OCI-M1 (cell line): ENCODE measurements at places on chromosomes 2 and 18.
A peak's percentile ranks its signal among the peaks of the same experiment; 100 is the strongest.

DNA sequence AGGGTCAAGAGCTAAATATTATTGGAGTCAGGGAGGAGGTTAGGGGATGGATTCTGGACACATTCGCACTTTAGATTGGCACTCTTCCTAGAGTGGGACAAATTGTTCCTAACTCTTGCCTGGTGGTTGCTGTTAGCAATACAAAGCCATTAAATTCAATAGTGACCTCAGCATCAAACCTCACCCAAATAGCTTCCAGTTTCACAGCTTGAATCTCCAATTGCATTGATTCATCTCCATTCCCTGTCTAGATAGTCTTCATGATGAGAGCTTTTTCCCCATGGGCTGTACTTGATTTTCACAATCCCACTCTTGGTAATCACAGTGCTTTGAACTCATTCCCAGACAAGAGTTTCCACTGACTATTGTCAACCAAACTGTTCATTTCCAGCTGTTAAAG is 585.9 kb upstream of the SYT4 start:
- no peak for DNase-seq

GRCh38 chr2:27904405-27904665 is 13.8 kb downstream of the BABAM2 start:
- no peak for DNase-seq

DNA sequence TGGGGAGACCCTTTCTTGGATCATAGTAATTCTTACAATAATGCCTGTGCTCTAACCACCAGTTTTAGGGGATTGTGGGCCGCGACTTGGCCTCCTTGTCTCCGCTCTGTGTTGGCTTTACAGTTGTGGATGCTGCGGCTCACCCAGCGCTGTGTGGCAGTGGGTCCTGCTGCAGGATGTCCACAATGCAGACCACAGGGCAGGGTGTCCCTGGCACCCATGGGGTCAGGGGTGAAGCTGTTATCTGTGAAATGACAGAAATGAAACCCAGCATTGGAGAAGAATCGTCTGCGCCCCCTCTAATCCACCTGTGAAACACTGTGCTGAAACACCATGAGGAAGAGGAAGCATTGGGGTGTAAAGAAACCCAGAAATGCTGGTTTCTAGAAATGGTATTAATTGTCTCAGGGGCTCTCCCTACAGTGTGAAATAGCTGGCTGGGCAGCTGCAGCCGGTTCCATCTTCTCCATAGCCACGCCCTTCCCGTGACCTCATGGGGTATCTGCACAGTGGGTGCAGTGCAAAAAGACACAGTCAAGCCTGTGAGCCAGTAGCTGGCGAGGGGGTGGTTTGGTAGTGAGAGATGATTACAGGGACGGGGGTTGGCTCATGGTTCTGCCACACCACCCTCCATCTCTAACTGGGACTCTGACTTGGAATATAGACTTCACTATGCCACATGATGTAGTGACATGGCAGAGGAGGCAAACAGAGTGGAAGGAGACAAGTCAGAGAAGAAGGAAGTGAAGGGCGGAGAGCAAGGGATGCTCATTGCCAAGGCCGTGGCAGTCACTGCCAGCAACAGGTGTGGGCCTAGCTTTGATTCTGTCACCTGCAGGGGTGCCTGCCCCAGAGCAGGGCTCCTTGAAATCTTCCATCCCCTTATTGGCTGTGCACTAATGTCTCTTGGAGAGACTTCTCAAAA is 16.2 kb downstream of the INPP4A start:
- no peak for DNase-seq

GRCh38 chr2:88737385-88737784 is 45.9 kb downstream of the RPIA start:
- DNase-seq: no peak

GRCh38 chr2:209451209-209451834 is 27.5 kb downstream of the MAP2 start:
- peak; percentile 29 for DNase-seq

- no peak for DNase-seq
Measured at GRCh38 chr18:68922392-68922791, 124.5 kb downstream of the CCDC102B start.

DNA sequence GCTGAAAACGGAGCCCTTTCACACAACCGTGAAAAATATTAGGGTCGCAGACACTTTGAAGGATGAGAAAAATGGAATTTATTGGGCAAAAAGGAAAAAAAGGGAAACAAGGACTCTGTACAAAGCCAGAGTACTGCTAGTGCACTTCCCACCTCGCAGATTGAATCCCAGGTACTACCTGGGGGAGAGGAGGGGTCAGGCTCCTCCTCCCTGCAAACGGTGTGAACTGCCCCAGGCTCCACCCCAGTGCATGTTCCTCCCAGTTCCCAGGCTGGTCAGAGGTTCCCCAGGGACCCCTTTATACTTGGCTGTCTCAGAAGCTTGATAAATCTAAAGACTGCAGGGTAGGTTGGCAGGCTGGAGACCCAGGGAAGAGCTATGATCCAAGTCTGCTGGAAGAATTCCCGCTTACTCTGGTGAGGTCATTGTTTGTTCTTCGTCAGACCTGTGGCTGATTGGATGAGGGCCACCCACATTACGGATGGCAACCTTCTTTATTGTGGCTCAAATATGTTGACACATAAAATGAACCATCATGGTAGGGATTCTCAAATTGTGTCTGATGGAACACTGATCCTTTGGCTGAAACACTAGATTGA is 290.4 kb upstream of the POU3F3 start:
- no peak for DNase-seq

GRCh38 chr2:590214-591175 is 86.7 kb downstream of the TMEM18 start:
- no peak for DNase-seq

GRCh38 chr2:164009756-164010337 is 274.0 kb upstream of the FIGN start:
- DNase-seq: no peak

DNA sequence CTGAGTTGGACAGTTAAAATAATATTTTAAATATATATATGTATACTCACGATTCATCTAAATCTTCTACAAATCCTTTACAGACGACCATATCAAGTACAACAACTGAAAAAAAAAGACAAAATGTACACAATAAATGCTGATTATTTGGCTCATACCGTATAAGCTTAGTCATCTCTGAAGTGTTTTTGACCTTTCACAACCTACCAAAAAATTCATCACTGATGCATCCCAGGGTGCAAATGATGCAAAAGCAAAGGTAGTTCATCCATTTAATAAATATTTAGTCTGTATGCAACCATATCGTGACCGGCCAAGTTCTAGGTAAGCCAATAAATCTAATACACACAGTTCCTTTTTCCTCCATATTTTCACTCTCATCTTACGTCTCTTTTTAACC is 1.1 kb downstream of the TMX3 start:
- DNase-seq: no peak

DNA sequence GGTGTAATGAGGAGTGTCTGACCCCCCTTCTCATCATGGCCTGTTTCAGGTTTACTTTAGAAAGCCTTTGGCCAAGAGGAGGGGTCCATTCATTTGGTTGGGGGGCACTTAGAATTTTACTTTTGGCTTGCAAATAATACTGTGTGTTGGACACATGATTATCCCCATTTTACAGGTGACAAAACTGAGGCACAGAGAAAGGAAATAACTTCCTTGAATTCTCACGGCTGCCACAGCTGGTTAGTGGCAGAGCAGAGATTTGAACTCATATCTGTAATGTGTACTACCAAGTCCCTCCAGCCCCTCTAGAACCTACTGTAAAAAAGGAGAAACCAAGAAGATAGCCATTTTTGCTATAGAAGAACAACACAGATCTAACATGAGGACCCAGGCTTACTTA is 124.8 kb upstream of the NDUFV2 start:
- DNase-seq: no peak

GRCh38 chr2:152606941-152607340 is 110.3 kb downstream of the PRPF40A start:
- DNase-seq: no peak

GRCh38 chr2:100818606-100819369 is 1.2 kb upstream of the NPAS2 start:
- no peak for DNase-seq

- no peak for DNase-seq
Measured at GRCh38 chr2:202042444-202042843, 8.8 kb downstream of the FZD7 start.

GRCh38 chr18:36504928-36505327 is 207.4 kb downstream of the FHOD3 start:
- no peak for DNase-seq

GRCh38 chr18:45664824-45665763 is 49.8 kb downstream of the SLC14A2 start:
- DNase-seq: peak; percentile 90

DNA sequence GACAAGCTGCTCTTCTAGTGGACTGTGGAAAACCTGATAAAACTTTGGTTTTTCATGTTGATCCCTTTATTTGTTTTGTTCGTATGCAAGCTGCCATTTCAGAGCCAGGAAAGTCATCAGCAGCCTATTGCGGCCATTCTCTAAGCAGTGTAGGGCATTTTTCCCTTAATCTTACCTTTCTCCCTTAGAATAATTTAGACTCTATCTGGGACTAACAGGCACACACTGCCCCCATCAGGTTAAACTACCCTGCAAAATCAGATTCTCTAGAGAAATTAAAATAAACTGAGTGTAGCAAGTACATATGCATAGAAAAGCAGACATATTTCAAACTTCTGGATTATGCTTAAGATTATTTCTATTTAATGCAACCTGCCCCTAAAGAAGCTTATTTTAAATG is 347.5 kb downstream of the METTL4 start:
- DNase-seq: peak; percentile 86

DNA sequence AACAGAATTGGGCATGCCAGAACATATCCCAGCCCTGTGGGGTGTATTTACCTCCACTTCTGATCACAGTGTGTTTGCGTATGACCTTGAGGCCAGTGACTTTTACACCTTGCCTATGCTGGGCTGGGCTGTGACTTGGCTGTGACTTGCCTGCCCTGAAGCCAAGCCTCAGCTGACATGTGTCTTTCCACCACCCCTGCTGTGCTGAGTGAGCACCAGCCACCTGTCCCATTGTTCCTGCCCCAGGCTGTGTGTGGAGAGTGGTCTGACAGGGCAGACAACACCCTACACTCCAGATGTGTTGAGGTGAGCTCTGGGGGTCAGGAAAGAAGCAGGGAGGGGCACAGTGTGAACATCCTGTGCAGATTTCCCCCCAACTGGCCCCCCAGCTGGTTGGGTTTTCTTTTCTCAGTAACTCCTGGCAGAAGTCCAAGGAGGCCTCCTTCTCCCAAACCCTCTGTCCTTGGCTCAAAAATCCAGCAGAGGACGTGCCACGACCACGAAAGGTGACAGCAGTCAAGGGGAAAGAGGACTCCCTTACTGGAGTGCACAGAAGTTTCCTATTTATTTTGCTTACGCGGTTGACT is 5.1 kb upstream of the STEAP3 start:
- DNase-seq: peak; percentile 78

DNA sequence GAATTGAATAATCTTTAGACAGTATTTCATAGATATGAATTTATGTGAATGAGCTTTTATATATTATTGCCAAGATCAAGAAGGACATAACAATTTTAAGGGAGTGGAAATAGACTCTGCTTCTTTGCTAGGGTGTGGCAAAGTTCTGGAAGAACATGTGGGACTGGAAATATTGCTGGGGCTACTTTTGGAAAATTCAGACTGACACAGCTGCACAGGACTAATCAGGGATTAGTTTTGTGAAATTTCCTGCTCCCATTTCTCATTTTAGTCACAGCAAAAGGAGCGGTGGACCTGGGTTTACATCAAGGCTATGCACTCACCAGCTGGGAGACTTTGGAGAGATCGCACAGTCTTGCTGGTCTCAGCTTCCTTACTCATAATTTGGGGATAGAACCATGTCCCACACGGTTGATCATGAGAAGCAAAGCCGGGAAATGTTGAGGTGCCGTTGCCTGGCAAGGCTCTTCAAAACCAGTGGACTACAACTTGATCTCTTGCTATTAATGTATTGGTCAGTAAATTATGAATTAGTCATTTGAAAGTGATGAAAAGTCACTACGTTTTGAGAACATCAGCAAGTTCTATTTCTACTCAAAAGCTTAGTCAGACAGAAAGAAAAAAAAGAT is 42.4 kb downstream of the IL1RL2 start:
- no peak for DNase-seq

DNA sequence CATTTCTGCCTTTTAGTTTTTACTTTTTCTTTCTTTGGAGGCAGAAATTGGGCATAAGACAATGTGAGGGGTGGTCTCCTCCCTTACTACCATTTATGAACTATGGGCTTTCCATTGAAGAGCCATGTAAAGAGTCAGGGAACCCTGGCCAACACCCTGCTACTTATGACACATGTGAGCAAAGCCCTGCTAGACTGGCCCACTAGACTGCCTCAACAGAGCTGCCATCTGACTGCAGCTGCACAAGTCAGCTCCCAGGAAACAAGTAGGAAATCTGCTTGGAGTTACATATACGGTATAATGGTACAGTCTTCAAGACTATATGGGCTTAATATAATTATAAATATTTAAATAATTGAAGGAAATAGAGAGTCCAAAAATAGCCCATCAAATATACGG is 816.8 kb downstream of the TRIB2 start:
- no peak for DNase-seq

- DNase-seq: peak; percentile 37
Measured at GRCh38 chr18:70450426-70451253, 161.8 kb downstream of the SOCS6 start.

- DNase-seq: no peak
Measured at GRCh38 chr2:17302281-17302680, 216.0 kb downstream of the RAD51AP2 start.

DNA sequence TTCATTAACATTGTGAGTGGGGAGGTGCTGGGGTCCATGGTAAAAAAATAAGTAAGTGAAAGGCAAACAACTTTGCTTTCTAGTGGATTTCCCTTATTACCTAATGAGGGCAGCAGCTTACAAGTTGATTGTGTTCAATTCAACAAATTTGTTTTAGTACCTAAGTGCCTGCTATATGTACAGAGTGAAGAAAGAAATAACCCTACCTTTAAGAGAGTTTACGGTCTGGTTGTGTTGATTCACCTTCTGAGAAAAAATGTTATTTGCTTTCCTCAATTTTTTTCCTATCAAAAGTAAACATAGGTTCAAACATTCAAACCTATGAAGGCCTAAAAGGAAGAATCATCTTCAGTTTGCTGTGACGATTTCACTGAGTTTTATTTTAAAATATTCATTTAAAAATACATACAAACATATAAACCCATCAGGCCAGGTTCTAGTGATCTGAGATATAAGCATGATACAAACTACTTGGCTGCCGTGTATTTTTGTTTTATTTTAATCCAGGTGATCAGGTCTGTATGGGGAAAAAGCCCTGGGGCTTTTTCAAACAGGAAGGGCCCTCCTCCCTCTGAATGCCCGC is 1.5 kb upstream of the SPTBN1 start:
- no peak for DNase-seq

- DNase-seq: peak; percentile 15
Measured at GRCh38 chr2:157321466-157321865, 4.2 kb downstream of the ERMN start.
